ENCODE measurements at places on chromosomes 3 and 15.

DNA sequence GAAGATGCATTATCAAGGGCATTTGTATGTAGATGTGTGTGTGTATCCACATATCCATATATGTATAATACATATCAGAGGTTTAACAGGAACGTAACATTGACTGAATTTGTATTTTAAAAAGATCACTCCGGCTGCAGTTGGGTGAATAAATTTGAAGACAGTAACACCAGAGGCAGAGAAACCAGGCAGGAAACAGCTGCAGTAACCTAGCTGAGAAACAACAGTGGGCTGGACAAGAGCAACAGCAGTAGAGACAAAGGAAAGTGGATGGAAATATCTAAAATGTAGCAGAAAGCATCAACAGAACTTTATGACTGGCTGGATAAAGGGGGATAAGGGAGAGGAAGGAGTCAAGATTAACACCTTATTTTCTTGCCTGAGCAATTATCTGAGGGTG is 68.3 kb upstream of the SETMAR start:
- no peak for DNase-seq

GRCh38 chr3:177330779-177331178 is 133.5 kb upstream of the TBL1XR1 start:
- no peak for DNase-seq

GRCh38 chr15:39946862-39947261 is 12.9 kb downstream of the EIF2AK4 start:
- no peak for DNase-seq

- DNase-seq, result no peak
These were observed 142.0 kb upstream of the ATP2B2 start for GRCh38 chr3:10647376-10647775.

- DNase-seq, result no peak
These were observed 174.7 kb downstream of the SHOX2 start for GRCh38 chr3:157931517-157931916.

GRCh38 chr15:89864958-89865739 is 28.6 kb downstream of the AP3S2 start:
- no peak for DNase-seq

DNA sequence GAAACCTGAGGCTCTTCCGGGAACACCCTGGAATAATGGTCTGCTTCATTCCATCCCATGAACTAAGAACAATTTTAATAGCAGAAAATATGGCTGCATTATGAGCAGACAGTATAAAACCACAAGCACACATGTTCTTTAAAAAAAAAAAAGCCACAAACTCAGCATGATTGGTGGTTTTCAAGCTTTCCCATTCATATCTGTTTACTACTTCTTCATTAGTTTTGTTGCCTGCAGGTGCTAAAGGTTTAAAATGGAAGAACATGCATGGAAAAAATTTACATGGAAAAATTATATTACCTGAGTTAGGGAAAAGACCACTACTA is 137.9 kb upstream of the HES1 start:
- DNase-seq, result no peak

GRCh38 chr15:66112388-66112787 is 141.2 kb downstream of the MEGF11 start:
- no peak for DNase-seq

- DNase-seq, result no peak
These were observed 643 bp downstream of the CDAN1 start for GRCh38 chr15:42736178-42736792.

DNA sequence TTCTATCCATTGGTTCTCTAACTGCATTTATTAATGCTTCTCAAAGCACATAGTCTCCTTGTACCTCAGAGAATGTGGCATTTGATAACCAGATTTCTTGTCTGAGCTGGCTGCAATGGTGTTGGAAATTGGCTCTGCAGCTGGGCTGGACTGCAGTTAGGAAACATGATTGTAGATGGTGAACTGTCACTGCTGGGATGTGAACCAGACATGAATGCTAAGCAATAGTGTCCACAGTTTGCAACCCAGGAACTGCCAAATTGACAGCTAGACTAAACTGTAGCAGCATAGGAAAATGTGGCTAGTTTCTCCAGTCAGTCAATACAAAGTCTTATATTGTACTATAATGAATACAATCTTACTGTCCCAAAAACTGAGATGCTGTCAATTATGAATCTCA is 656.6 kb upstream of the GOLIM4 start:
- DNase-seq, result no peak

GRCh38 chr15:85706779-85707518 is 87.8 kb downstream of the KLHL25 start:
- DNase-seq, result no peak

- DNase-seq, result no peak
These were observed 57.3 kb upstream of the MYRIP start for GRCh38 chr3:39752019-39752637.

- DNase-seq, result no peak
These were observed 128.4 kb upstream of the SMAD3 start for GRCh38 chr15:66936861-66937582.

- no peak for DNase-seq
These were observed 96.3 kb downstream of the MYO9A start for GRCh38 chr15:72021604-72022003.

DNA sequence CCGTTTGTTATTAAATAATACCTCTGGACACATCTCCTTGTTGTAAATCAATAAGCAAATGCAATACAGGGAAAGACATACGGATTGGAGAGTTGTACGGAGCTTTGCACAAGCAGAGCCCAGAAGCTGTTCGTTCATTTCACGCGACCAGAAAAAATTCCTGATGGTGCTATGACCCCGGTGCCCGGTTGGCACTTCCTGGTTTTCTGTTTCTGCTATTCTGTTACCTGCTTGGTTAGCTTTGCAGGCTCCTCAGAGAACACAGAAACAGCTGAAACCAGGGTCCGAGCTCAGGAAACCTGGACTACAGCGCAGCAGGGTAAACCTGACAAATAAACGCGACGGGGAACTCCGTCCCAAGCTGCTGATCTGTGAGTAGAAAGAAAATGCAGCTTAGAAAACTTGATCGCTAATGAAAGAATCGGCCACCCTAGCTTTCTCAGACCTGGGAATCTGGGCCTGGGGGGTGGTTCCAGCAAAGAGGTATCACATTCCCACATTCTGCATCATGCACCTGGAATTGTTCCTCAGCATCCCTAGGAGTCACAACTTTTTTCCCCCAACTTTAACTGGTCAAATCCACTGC is 845 bp downstream of the CNTN3 start:
- DNase-seq, result no peak

DNA sequence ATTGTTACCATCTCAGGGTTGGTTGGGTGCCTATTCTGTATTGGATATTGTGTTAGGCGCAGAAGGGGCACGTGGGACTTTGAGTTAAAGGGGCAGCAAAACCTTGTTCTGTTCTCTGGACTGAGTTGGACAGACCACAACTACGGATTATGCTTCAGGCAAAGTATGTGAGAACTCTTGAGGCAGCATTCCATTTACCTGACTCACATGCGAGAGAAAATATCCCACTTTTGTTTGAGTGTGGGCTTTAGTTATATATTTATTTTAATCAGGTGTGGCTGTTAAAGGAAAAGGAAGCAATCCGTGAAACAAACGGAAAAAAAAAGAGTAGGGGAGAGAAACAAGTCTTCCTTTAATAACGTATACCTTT is 627 bp upstream of the PLS1 start:
- DNase-seq, result no peak

GRCh38 chr3:194598771-194599557 is 34.3 kb downstream of the TMEM44 start:
- no peak for DNase-seq

All from cortex of kidney (tissue), 1 donor.